ENCODE measurements at places on chromosomes 13 and 19.
A peak's percentile ranks its signal among the peaks of the same experiment; 100 is the strongest.

DNA sequence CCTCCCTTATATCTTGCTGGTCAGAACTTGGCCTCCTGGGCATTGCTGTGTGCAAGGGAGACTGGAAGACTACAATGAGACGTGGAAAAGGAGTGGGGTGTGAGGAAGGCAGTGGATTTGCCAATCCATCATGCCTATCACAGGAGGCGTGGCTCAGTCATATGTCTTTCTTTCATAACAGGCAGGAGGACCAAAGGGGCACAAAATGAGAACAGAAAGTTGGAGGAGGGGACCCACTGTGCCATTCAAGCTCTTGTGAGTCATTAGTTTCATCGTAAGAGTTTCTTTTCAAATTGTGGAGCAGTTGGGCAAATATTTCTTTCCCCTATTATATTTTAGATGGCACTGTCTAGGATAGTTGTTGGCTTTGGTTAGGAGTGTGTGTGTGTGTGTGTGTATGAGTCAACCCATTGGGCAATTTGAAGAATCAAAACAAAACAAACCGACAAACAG is 471.5 kb downstream of the TSHZ3 start:
- DNase-seq: no peak

GRCh38 chr19:41134616-41135015 is 20.4 kb downstream of the CYP2F1 start:
- DNase-seq: no peak

GRCh38 chr13:51826606-51827005 is 18.4 kb downstream of the TMEM272 start:
- no peak for DNase-seq

DNA sequence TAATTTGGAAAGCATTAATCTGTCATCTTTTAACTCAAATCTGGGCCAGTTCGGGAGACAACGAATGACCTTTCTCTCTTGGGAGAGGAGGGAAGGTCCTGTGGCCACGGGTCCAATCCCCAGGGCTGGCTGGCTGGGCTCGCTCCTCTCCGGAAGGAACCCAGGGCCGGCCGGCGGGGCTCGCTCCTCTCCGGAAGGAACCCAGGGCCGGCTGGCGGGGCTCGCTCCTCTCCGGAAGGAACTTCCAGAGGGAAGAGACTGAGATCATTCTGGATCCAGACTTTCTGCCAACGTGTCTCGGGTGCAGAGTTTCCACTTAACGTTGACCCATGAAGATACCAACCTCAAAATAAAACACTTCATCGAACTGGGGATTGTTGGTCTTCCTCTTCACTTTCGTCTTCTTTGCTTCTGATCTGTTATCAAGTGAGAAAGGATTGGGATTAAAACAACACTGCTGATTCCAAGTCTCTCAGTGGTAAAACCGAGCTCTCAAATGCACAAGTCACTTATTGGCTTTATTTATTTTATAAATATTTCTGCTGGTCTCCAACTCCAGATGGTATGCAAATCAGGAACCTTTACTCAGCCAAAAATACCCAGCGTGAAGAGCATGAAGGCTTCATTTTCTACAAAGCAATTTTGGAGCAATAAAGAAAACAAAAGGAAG is 53.3 kb upstream of the C13orf46 start:
- peak; percentile 62 for DNase-seq

GRCh38 chr19:15516363-15516762 is 8.0 kb downstream of the CYP4F22 start:
- no peak for DNase-seq

- DNase-seq: no peak
Measured at GRCh38 chr13:74056801-74057542, 77.2 kb downstream of the KLF12 start.

DNA sequence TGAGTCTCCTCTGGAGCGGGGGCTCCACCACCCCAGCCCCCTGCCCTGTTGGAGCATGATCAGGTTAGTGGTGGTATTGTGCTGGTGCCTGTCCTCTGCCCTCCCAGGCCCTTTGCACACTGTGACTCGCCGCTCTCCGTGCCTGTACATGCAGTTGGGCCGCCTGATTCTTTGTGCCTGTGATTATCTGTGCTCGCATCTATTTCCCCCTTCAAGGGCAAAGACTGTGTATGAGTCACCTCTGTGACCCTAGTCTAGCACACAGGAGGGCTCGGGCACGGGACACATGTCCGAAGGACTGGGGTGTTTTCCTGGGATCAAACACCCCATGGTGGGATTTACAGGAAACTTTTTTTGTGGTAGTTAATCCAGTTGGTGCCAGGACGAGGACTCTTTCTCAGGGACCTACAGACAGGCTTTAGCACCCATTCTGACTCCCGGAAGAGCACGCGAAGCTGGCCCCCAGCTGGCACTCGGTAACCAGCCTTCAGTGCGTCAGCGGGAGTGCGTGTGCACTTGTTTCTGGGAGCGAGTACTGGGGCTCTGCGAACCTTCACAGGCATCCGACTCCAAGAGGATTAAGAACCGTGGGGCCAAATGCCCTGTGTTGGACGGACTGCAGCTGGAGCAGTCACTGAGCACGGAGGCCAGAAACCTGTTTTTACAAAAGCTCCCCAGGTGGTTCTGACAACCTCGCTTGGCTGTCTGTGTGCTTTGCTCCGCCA is 6.7 kb downstream of the PPP1R37 start:
- peak; percentile 52 for DNase-seq

DNA sequence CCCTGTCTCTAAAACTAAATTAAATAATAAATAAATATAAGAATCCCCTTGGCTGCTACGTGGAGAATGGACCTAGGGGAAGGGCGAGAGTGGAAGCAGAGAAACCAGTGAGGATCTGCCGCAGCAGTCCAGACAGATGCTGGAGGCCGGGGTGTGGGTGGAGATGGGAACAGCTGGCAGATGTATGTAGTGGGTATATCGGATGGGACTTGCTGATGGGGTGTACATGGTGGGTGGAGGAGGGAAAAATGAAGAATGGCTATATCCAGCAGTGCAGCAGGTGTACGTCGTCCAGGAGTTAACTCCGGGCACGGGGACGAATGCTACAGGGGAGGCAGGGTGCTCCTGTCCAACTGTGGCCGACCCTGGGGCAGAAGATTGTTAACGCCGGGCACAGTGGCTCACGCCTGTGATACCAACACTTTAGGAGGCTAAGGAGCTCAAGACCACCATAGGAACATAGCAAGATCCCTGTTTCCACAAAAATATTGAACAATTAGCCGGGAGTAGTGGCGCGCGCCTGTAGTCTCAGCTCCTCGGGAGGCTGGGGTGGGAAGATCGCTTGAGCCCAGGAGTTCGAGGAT is 654 bp downstream of the CEP89 start:
- peak; percentile 3 for DNase-seq

DNA sequence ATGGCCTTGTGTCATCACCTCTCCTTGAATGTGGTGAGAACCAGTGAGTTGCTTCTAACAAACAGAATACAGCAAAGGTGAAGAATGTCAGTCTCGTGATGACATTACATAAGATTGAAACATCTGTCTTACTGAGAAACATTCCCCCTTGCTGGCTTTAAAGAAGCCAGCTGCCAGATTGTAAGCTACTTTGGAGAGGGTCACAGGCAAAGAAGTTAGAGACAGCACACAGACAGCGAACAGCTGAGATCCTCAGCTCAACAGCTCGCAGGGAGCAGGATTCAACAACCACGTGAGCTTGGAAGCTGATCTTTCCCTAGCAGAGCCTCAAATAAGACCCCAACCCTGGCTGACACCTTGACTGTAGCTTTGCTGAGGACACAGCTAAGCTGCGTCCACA is 367.9 kb downstream of the LIG4 start:
- DNase-seq: peak; percentile 39

GRCh38 chr19:41455936-41456335 is 13.0 kb downstream of the ERICH4 start:
- DNase-seq: no peak

- DNase-seq: no peak
Measured at GRCh38 chr13:28493740-28494503, 1.0 kb downstream of the FLT1 start.

GRCh38 chr19:1690699-1691307 is 38.4 kb upstream of the TCF3 start:
- no peak for DNase-seq

DNA sequence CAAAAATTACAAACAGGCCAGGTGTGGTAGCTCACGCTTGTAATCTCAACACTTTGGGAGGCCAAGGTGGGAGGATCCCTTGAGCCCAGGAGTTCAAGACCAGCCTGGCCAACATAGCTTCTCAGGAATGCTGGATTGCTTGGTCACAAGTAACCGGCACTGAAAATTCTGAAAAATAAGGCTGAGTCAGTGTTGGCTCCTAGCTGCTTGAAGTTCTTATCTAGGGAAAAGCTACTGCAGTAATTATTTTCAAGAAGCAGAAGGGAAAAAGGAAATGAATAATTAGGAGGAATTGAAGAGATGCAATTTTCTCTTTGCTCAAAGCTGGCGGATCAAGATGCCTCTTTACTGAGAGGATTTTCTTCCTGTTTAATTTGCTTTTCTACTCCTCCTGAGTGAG is 75.0 kb upstream of the GTF3A start:
- no peak for DNase-seq

DNA sequence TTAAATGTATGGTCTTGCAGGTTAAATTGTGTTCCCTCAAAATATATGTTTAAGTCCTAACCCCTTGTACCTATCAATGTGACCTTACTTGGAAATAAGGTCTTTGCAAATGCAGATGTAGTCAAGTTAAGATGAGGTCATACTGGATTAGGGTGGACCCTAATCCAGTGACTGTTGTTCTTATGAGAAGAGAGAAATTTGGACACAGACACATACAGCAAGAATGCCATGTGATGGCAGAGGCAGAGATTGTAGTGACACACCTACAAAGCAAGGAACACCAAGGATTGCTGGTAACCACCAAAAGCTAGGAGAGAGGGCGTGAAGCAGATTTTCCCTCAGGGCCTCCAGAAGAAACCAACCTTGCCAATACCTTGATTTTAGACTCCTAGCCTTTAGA is 50.2 kb downstream of the LACC1 start:
- DNase-seq: no peak

GRCh38 chr13:61725806-61726205 is 310.2 kb upstream of the PCDH20 start:
- DNase-seq: no peak

- DNase-seq: peak; percentile 10
Measured at GRCh38 chr13:95833719-95834118, 156.8 kb downstream of the DNAJC3 start.

GRCh38 chr13:111251646-111252445 is 68.6 kb upstream of the TEX29 start:
- DNase-seq: peak; percentile 12

- no peak for DNase-seq
Measured at GRCh38 chr19:1616875-1617274, 11.6 kb upstream of the UQCR11 start.

- no peak for DNase-seq
Measured at GRCh38 chr13:20129076-20129475, 31.8 kb downstream of the GJA3 start.

DNA sequence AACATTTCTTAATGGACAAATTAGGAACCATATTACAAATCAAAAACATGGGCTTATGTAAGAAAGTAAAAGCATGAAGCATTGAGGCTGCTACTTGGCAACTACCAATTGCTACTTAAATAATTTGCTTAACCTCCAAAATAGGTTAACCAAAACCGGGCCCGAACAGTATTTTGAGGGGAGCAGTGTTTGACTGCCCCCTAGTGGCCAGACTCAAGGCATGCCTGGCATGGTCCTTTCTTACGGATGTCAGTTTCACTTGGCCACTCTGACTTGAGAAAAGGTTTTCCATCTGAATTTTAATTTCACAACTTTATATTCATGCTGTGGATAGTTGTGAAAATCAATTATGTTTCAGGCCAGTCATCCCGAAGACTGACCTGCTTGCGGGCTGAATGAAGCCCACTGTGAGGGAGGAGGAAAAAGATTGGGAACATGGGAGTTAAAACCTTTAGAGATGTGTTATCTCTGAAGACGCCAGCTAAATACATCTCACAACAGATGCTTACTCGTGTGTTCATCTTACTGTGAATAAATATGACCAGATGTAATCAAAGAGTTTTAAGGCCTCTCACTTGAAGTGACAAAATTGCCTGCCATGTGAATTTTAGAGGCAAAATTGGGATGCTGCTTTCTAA is 2.9 kb downstream of the RXFP2 start:
- DNase-seq: peak; percentile 53

DNA sequence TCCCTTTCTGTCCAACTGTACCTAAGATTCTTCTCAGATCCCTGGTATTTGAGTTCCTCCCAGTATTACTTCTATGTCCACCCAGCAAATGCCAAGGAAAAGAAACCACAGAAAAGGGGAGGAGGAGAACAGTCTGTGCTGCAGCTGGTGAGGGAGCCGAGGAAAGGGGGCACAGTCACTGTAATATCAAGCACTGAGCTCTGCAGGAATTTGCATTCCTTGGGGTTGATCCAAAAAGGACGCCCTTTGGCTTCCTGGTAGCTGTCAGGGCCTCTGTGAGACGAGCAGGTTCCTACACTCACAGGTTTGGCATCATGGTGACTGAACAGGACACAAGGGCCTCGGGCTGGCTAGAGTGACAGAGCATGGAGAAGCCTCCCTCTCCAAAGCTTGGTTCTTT is 273.4 kb downstream of the NHLRC3 start:
- DNase-seq: peak; percentile 42

GRCh38 chr19:33156334-33156733 is 24.4 kb downstream of the WDR88 start:
- peak; percentile 26 for DNase-seq

GRCh38 chr19:7789447-7789846 is 26.4 kb downstream of the CLEC4M start:
- no peak for DNase-seq

GRCh38 chr19:50371914-50372475 is 4.3 kb upstream of the NR1H2 start:
- no peak for DNase-seq

- DNase-seq: no peak
Measured at GRCh38 chr19:5520501-5520900, 47.3 kb downstream of the TINCR start.

DNA sequence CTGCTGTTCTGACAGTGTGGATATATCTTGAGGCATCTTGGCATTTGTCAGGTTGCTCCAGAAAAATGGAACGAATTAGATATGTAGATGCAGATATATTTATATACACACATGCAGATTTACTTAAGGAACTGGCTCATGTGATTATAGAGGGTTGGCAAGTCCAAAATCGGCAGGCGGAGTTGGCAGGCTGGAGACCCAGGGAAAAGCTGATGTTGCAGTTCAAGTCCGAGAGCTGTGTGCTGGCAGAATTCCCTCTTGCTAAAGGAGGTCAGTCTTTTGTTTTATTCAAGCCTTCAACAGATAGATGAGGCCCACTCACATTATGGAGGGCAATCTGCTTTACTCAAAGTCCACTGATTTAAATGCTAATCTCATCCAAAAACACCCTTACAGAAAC is 24.4 kb upstream of the CSNK1A1L start:
- no peak for DNase-seq

DNA sequence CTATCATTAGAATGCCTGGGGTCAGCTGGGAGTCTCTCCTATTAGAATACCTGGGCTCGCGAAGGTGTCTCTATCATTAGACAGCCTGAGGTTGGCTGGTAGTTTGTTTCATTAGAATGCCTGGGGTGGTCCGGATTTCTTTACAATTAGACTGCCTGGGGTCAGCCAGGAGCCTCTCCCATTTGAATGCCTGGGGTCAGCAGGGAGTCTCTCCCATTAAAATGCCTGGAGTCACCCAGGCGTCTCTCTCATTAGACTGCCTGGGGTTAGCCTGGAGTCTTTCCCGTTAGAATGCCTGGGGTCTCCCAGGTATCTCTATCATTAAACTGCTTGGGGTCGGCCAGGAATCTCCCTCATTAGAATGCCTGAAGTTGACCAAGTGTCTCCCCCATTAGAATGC is 1458.3 kb downstream of the UQCRFS1 start:
- no peak for DNase-seq
